Stimulated activated CD8-positive, alpha-beta memory T cell treated with anti-CD3 and anti-CD28 coated beads, Interleukin-7, amount 100 ng/mL, for 4 hours (primary cell): ENCODE measurements at places on chromosomes 16 and 17.

DNA sequence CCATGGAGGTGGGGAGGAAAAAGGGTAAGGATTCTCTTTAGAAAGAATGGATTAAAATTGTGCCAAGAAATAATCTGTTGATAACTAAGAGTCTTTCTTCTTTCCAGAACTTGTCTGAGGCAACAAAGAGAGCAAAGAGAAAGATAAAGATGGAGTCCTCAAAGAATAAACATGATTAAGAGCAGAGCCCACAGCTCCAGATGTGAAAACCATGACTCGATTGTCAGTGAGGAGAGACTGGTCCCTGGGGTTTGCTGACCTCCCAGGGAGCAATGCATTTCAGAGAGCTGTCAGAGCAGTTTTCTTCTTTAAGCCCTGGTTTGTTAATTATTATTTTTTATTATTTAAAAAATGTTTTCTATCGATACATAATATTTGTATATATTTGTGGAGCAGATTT lies 74.6 kb downstream of the TMEM100 start:
- no peak for DNase-seq

GRCh38 chr17:51159604-51160003 lies 6.2 kb downstream of the NME1 start:
- DNase-seq: no peak

DNA sequence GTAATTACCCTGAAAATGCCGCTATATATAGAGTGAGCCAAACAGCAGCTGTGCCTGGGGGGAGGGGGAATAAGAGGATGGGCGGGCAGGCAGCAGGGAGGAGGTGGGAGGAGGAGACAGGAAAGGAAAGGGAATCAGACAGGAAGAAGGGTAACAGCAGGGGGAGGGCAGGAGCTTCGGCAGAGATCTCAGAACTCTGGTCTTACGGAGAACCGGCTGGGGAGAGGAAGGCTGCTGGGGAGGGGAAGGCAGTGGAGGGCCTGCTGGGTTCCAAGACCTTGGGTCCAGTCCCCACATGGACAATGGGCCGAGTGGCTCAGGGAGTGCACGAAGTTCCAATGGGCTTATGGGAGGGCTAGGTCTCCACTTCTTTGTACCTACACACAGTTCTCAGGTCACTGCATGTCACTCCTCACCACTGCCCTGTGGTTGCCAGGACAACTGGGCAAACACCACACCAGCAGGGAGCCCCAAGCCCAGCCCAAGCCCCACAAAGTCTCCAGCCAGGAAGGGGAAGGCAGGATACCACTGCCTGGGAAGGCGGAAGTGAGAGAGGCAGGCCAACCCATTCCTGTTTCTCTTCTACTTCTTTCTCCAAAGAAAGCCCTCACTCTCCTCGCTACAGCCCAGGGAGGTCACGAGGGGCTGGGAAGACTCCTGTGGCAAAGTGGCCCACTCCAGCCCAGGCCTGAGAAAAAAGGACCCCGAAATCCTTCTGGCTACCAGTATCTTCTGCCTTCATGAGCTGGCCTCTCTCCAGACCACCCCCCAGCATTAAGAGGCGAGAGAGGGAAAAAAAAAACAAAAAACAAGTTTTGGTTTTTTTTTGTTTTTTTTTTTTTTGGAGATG lies 25.3 kb downstream of the G6PC3 start:
- DNase-seq: no peak

DNA sequence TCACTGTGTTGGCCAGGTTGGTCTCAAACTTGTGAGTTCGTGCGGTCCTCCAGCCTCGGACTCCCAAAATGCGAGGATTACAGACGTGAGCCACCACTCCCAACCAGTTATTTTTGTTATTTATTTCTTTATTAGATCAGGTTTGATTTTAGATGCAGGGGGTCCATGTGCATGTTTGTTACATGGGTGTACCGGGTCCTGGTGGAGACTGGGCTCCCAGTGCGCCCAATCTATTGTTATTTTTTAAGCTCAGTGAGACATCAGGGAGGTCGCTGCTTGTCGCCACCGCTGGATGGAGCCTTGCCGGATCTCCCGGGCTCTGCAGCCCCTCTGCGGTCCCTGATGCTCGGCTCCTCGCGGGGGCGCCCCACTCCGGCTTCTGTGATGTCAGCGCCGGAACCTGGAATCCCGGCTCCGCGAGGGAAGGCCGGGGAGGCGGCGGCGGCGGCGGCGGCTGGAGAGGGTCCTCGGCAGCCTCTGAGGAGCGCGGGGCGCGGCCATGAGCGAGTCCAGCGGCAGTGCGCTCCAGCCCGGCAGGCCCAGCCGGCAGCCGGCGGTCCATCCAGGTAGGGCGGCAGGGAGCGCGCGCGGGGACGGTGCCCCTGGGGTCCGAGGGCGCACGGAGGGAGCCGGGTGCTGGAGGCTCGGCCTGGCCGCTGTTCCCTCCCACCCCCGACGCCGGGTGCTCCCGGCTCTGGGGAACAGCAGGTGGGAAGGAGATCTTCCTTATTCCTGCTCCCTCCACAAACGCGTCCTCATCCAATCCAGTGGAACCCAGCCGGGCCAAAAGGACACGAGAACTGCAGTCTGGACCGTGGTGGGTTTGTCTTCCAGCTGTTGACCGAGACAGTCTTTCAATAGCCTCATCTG lies at the start of gene TMC7:
Gene TMC7, plus strand, starts transcription at position 370 of the 870 bp plus-strand sequence. Its CDS starts 130 bp downstream, at position 500.
- DNase-seq: no peak

DNA sequence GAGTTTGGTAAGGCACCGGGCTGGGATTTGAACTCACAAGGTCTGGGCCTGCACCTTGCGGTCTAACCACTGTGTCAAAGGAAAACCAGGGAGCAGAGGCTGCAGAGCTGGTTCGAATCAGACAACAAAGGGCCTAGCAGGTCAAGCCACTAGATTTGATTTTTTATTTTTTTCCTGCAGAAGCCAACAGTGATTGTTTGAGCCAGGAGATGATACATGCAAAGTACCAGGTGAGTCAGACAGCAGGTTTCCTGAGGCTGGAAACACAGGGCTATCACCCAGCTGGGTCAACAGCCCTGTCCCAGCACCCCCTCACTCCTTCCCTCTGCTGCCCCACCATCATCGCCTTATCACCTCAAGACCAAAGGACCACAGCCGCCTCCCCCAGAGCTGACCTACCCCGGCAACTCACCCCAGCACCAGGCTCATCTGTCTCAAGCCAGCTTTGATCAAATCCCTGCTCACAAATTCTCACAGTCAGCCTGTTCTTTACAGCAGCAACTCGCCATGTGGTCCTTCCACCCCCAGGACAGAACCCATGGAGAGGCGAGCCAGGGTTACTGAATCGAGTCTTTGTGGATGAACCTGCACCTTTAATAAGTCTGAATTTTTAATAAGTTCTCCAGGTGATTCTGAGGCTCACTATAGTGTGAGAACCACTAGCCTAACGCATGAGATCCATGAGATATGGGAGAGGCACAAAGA lies 13.0 kb upstream of the KRT19 start:
- no peak for DNase-seq

DNA sequence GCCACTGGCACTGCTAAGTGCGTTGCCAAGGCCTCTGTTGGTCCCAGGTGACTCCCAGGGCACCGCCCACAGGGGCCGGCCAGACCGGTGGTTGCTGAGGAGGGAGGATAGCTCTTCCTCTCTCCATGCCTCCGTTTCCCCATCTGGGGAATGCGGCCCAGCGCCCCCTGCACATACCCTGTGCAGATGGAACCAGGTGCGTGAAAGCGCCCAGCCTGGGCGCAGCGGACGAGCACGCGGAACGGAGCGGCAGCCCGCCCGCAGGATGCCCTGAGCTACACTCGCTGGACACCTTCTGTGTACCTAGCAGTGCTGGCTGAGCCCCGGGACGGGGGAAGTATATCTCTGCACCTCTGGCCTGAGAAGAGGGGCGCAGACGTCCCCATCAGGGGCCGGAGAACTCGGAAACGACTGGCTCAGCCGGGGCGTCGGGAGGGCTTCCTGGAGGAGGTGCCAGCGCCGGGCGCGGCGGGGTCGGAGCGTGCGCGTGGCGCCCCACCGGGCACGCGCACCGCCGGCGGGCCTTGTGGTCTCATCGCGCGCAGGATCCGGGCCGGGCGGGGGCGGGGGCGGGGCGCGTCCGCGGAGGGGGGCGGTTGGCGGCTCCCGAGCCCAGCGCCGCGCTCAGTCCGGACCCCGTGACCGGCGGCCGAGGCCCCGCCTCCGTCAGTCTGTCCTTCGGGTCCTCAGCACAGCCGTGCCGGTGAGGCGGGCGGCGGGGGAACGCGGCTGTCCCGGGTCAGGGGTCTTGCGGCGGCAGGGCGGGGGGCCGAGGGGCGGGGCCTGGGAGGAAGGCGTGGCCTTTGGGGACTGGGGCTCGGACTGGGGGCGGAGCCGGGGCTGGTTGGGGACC lies at the start of the genes CCDC78 and HAGHL:
Gene CCDC78, minus strand, starts transcription at position 6 of the 853 bp plus-strand sequence. CDS start 76 bp downstream, outside the sequence.
Gene HAGHL, plus strand, starts transcription at position 669 of the 853 bp plus-strand sequence. CDS start 404 bp downstream, outside the sequence.
- peak; percentile 21 for DNase-seq

DNA sequence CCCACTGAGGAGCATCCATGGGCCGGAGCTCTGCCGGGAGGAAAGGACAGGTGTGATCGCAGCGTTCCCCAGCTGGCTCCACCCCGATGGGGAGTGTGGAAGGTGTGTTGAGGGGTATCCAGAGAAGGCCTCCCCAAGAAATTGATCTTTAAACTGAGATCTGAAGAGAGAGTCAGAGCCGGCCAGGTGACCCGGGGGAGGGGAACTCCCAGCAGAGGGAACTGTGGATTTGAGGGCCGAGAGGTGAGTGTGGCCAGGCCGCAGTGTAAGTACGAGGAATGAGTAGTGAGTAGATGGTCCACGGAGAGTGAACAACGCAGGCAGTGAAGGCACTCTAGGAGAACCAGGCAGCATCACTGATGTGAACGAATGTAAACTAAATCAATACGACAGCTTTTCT lies 80.2 kb downstream of the RPTOR start:
- no peak for DNase-seq

- DNase-seq: no peak
Measured at GRCh38 chr16:27431773-27432532, 30.0 kb downstream of the IL21R start.

DNA sequence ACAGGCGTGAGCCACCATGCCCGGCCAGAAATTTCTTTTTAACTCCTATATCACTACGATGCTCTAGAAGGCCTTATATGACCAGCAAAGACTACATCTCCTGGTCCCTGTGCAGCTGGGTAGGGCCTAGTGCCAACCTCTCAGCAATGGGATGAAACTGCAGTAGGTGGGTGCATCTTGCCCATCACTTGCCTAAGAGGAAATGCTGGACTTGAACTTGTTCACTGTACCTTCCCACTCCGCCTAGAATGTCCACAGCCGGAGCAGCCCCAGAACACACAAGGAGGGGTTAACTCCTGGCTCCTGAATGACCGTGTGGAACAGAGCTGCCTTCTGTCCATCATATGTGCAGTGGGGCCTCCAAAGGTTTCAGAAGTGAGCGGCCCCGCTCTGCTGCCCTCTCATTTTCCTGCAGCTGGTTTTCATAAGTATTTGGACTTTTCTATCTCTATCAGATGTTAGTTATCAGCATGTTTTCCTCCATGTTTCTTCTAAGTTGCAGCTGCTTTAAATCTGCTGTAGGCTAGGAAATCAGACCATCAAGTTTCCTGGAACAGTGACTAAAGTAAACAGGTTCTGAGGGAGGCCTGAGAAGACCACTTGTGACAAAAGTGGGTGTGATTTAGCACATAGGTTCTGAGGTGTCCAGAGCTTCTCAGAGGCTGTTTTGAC lies 52.5 kb downstream of the WSB1 start:
- no peak for DNase-seq

- DNase-seq: no peak
Measured at GRCh38 chr16:63349961-63350360, 1313.7 kb upstream of the CDH8 start.

- DNase-seq: no peak
Measured at GRCh38 chr17:51618476-51618875, 358.1 kb downstream of the UTP18 start.

- DNase-seq: no peak
Measured at GRCh38 chr17:35537601-35538141, at the start of gene SLFN12L. TSS of gene SLFN12L (minus strand) at chr17:35537678. CDS start at chr17:35522364, 15,314 bp downstream.

GRCh38 chr17:78159575-78160158 lies 8.7 kb upstream of the SYNGR2 start:
- DNase-seq: no peak

DNA sequence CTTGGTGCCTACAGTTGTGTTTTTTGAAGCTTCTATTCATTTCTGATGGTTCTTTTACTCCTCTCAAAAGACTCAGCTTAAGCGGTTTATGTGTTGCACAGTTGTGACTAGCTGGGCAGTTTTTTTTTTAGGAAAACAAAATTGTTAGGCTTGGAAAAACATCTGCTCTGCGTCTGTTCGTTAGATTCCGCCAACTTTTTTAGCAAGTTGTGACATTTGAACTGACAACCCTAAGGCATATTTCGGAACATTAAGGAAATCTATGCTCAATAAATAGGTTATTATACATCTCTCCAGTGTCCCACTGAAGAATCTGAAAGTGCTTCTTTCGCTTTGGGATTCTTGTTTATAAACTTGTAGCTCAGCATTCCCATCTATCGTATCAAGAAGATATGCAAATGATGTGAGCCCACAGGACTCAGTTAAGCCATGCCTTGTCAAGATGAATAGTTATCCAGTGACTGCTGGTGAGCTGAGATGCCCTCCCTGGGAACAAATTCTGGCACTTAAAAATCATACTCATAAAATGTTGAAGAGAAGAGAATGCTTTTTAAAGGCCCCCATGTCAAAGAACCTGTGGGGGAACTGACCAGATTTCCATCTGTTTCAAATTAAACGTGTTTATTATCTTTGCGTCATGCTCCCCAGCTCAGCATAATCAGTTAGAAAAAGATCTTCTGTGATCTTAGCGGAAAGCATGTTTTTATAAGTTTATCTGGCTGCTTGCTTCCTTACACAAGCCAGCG lies 109.0 kb upstream of the FAM20A start:
- DNase-seq: no peak

DNA sequence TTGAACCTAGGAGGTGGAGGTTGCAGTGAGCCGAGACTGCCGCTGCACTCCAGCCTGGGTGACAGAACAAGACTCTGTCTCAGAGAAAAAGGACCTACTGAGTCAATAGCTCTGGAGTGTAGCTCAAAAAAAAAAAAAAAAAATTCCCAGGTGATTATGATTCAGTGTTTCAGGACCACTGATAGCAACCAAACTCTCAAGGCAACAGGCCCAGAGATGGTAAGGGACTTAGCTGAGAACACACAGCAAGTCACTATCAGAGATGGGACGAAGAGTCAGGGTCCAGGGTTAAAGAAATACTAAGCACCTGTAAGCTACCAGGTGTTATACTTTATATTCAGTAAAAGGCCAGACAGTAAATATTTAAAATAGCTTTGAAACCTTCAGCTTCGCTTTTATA lies 335.3 kb downstream of the XYLT1 start:
- DNase-seq: no peak

- DNase-seq: no peak
Measured at GRCh38 chr16:48188449-48189102, 32.8 kb upstream of the ABCC12 start.

DNA sequence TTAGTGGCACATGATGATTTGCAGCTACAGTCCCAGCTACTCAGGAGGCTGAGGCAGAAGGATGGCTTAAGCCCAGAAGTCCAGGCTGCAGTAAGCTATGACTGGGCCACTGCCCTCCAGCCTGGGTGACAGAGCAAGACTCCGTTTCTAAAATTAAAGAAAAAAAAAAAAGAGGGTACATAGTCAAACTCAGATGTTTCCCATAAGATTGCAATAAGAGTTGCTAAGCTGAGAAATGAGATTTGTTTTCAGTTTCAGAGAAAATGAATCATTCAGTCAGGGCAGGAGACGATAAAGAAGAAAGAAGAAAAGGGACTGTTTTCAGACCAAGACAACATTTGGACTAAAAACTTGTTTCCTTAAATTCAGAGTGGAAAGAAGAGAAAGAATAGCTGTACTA lies 30.2 kb upstream of the PHLPP2 start:
- no peak for DNase-seq
